ENCODE measurements at places on chromosomes 4 and X.

GRCh38 chrX:17692709-17693346 is 44.5 kb upstream of the SCML1 start:
- DNase-seq = no peak

DNA sequence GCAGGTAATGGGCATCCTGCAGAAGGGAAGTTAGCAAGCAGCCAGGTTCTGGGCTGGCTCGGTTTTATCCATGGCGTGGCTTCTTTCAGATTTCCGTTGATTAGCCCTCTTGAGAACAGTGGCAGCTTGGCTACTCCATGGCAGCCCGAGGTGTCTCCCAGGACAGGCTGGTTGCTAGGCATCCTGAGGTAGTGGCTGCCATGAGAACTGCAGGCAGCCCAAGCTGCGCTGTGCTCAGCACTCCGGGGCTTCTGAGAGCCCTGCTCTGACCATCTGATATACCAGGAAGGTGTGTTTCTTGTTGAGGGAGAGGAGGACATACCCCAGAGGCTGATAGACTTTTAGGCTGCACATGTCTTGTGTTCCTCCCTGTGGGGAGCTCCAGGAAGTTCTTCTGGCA is 253.4 kb upstream of the CASK start:
- no peak for DNase-seq

- DNase-seq = no peak
These were observed 562.3 kb upstream of the NDST4 start for GRCh38 chr4:115675719-115676118.

- no peak for DNase-seq
These were observed 20.8 kb upstream of the PRPS2 start for GRCh38 chrX:12770440-12770839.

GRCh38 chr4:189084671-189085070 is 856.0 kb upstream of the FRG1 start:
- no peak for DNase-seq
